M059J (cell line): ENCODE measurements at places on chromosomes 6 and 20.
A peak's percentile ranks its signal among the peaks of the same experiment; 100 is the strongest.

GRCh38 chr6:3739311-3739897 lies 12.1 kb downstream of the PXDC1 start:
- no peak for DNase-seq

DNA sequence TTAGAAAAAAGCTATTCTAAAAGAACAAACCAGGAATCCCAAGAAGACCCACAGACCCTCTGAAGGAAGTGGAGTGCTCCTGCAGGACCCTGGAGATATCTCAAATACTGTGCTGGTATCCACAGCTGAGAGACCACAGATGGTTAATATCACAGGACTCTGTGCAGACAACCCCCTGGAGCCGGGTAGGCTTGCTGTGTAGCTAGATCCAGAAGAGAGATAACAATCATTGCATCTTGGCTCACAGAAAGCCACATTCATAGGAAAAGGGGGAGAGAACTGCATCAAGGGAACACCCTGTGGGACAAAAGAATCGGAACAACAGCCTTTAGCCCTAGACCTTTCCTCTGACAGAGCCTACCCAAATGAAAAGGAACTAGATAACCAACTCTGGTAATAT lies 689.5 kb downstream of the PHF3 start:
- peak; percentile 25 for DNase-seq

DNA sequence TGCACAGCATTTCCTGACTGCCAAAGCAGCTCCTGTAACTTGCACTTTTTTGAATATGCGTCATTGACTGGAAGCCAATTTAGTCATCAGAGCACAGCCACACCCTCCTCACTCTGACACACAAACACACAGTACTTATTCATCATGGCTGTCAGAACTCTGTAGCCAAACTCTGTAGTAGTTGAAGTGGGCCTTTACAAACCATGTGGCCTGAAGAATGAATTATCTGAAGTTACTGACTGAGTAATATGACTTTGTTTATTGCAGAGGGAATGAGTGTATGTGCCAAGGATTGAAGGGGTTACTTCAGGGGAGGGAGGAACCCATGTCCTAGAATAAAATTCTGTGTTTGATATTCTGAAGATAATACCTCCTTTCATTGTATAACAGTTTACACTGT lies 102.7 kb downstream of the FIG4 start:
- peak; percentile 95 for DNase-seq

GRCh38 chr6:154806804-154807203 lies 73.6 kb downstream of the SCAF8 start:
- no peak for DNase-seq

DNA sequence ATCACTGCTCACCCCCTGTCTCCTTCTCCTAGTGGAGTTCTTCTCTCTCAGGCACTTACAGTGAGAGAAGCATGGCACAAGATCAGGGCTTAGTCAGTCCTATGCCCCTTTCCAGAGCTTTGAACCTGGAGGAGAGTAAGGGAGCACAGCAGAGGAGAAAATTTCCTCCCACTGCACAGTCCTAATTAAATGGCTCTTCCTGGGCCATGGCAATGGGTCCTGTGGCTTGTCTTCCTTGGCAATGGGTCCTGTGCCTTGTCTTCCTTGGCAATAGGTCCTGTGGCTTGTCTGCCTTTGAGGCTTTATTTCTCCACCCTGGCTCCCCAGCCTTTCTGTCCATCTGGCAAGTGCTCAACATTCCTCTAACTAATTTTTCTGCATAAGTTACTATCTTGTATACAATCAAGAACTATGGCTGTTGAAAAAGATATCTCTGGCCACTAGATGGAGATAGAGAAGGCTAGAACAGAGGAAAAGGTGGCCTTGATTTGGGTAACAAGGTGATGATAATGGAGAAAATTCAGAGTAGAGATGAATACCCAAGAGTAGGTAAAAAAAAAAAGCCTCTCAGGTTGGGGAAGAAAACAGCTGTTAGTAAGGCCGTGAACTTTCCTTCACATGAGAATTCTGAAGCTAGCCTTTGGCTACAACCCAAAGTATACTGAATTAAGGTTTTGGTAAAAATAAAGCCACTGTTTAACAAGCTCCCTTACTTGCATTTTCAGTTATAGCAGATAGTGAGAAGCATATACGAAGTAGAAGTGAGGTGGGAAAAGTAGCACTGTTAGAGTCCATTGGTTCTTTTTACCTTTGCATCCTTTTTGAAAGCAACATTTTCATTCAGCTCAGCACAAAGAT lies 504.9 kb downstream of the DOK5 start:
- peak; percentile 51 for DNase-seq

GRCh38 chr6:142855893-142856623 lies 88.9 kb downstream of the HIVEP2 start:
- no peak for DNase-seq

- DNase-seq, result no peak
These were observed 3.1 kb downstream of the TRMT6 start for GRCh38 chr20:5947276-5947675.

GRCh38 chr20:49938173-49939163 lies 2.3 kb downstream of the RNF114 start:
- DNase-seq, result peak; percentile 49

DNA sequence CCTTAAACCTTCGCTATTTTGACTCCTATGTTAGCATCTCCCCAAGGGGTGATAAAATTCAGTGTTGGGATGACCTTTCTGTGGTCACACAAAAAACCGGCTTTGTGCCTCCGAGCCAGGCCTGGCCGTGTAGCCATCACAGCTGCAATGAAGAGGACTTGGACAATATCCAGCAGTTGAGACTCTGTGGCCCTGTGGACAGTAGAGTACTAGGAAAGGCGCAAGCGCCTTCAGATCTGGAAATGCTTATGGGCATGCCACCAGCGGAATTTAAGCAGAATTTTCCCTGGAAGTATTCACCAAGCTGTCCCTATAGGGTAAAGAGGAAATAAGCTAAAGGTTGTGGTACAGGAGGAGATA lies 63.3 kb upstream of the SLC2A12 start:
- DNase-seq, result no peak

DNA sequence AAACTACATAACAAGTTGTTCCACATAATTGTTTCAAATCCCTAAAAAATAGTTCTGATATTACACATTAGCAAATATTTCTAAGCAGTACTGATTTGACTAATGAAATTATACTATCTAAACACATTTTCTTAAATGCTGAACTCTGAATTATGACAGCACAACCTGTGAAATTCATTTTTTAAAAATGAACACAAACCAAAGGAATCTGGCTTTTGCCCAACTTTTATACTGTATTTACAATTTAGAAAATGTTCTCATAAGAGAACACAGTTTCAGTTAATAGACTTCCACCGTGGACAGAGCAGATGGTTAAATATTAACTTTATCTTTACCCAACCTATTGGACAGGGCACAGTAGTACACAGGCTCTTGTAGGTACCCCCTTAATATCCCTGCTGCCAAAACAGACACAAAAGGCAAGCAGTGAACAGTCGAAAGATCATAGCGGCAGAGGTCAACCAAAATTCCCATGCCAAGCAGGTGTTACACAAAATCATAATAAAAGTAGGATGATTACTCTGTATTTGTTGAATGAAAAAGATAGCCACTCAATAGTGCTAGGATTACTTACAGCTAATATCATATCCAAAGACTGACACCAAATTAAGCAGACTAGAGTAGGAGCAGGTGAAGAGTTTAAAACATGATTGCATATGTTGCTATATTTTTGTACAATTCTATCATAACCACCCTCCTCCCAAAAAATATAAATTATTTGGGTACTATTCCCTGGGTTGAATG lies 122.5 kb downstream of the RNGTT start:
- DNase-seq, result no peak

DNA sequence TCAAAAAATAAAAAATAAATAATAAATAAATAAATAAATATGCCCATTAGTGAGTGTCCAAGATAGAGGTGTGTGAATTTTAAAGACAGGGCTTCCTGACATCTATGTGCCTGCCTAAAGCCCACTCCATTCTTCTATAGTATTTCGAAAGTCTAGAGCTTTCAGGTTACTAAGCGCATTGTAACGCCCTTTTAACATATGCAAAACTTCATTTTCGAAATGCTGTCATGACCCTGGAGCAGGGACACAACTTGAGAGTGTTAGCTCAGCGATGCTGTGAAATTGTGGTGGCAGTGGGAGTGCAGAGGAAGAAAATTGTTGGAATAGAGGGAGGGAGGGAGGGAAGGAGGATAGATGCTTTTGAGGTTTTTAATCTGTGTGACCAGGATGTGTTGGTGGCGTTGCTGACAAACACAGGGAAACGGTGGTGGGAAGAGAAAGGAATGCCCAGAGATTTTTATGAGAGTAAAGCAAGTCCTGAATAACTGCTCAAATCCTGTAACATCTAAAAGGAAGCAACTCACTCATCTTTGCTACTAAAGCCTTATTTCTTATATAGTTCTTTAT lies 169.3 kb downstream of the ARID1B start:
- DNase-seq, result peak; percentile 70

GRCh38 chr6:152136449-152136825 lies 329.0 kb downstream of the ESR1 start:
- DNase-seq, result peak; percentile 43

DNA sequence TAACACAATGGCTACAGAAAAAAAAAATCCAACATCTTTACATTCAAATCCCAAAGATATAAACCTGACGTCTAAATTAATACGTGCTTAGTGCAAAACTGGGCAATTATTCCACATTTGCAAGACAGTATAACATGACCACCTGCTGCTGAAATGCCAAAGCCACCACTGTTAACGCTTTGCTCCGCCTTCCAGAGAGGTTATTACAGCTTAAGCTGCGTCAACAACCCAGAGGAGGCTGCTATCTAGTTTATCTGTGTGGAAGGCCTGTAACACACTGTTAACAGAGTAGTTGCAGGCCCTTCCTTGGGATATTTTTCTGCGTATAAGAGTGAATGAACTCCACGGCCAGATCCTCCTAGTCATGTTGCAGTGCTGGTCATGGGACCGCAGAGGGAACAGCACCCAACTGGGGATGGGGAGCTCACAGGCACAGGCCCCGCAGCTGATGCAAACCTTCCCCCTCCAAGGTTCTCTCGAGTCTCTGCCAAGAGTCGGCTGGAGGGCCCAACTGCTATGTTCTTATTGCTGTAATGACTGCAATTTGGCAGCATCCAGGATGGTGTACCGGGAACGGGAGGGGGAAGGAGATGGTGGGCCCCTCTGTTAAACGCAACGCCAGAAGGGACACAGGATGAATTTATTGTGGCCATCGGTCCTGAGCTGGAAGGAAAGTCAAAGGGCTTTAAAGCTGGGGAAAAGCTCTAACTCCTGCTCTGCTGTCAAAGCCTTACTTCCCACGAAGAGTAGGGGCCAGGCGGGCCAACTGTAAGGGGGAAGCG lies 993 bp upstream of the NCOA7 start:
- peak; percentile 28 for DNase-seq

GRCh38 chr6:37579444-37580067 lies 79.9 kb upstream of the CCDC167 start:
- DNase-seq, result no peak

GRCh38 chr6:133396984-133397348 lies 155.8 kb downstream of the EYA4 start:
- no peak for DNase-seq

DNA sequence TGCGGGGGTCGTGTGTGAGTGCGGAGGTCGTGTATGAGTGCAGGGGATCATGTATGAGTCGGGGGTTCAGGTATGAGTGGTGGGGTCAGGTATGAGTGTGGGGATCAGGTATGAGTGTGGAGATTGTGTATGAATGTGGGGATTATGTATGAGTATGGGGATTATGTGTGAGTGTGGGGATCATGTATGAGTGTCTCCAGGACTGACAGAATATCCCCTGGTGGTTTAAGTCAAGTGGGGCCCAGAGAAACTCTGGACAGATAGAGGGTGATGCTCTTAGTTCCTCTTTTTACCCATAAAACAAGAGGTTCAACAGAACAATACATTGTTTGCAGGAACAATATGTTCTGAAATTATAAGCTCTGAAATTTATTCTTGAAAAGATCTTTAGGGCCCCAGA lies 131.9 kb downstream of the UST start:
- no peak for DNase-seq

DNA sequence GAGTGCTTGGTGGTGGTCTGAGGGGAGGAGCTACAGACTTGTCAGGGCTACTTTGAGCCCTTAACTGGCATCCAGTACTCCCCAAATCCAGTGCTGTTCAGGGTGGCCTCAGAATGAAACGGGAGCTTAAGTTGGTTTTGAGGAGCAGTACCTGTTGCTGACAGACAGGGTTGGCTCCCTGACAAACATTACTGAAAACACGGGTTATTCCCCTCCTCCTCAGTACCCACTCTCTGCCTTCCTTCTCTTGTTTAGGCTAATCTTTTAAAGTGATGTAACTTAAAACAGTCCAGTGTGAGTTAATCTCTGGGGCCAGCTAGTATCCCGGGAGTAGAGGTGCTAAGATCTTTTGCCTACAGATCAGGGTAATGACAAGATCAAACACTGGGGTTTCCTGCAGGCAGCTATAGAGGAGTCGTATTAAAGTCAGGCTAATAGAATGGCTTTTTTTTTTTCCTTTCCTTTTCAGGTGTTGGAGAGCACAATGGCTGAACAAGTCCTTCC lies 3.7 kb downstream of the TNFAIP3 start:
- DNase-seq, result no peak

- no peak for DNase-seq
These were observed 198.2 kb upstream of the PLCB4 start for GRCh38 chr20:8870652-8871051.

DNA sequence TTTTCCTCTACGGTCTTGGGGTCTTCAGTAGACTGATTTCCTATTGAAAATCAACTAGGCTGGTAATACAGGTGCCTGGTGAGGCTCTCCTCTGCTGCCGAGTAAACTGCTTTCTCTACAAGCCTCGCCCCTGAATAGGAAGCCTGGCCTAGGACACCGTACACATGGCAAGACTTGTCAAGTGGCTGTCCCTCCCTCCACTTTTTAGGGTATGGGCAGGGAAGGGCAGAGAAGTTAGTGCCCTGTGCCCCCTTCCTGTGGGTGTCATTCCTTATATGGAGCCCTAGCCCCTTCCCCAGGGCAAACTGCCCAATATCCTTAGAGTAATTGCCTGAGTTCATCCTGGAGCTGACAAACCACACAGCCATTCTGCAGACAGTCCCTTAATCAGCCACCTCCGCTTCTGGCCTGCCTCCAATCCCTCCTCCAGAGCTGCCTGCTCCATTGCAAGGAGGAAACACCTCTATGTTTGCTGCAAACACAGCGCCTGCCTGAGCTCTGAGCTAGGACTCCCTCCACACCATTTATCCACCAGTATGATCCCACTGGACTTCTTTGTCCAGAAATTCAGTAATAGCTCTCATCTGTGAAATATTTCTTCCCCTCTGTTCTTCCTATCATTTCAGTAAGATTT lies 93.1 kb downstream of the CHD6 start:
- DNase-seq, result peak; percentile 23

DNA sequence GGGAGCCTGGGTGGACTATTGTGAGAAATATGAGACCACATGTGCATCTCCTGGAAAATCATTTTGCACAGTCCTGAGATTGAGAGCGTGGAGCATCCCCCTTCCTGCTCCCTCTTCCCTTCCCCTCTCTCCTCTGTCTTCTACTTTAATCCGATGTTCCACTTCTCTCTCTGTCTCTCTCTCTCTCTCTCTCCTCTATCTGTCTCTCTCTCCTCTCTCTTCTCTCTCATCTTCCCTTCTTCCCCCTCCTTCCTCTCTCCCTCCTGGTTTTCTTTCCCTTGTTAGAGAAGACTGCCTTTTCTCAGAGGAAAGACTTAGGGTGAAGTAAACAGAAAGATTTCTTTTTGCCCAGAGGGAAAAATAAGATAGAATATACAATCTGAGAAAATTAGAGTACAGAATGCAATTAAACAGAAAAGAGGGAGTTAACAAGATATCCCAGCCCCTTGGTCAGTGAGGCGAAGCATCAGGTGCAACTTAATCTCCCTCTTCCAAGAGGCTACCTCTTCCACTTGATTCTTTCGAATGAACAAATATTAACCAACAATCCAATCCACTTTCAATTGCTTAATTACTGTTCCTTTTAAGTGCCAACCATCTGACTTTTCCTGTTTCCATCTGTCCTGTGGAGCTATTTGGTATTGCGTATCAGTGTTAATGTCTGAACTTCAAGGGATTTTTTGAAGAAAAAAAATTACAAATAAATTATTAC lies 14.6 kb downstream of the KHDC1 start:
- DNase-seq, result no peak
